T-helper 1 cell (primary cell): ENCODE measurements at places on chromosomes 16 and 17.

DNA sequence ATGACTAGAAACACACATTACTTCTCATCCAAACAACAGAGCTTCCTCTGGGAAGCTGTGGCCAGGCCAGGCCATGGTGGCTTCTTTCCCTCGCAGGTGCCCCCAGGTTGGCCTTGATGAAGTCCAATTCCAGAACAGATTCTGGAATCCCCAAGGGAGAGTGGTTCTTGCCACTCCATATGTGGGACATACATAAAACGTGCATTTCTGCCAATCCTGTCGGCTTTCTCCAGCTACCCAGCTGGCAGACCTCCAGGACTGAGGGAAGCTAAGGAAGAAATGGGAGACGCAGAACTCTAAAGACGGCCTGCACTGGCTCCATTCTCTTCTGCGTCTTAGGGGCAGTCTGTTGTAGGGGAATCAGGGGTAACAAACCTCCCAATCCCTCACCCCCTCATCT lies 219.2 kb upstream of the CDH5 start:
- DNase-seq: no peak

- no peak for DNase-seq
These were observed 126.9 kb downstream of the BRIP1 start for GRCh38 chr17:61736438-61736837.

DNA sequence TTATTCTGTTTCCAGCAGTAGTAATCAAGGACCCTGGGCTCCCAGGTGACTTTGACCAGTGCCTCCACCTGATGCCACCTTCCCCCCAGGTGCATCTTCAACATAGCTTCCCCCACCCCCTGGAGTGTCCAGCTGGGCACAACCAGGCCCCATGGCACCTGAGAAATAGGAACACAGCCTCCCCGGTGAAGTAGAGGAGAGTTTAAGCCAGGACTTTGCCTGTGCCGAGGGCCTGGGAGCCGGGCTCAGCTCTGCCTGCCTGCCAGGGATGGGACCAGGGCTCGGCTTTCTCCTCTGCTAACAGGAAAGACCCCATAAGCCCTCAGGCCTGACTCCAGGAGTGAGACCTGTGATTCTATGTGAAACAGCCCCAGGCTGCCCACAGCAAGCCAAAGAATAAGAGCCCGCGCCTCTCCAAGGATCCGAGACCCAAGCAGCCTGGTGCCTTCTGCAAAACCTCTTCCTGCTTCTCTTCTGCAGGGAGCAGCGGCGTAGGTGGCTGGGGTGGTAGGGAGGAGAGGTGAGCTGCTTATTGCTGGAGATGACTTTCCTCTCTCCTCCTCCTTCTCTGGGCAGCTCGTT lies 16.4 kb upstream of the RBFOX3 start:
- no peak for DNase-seq

DNA sequence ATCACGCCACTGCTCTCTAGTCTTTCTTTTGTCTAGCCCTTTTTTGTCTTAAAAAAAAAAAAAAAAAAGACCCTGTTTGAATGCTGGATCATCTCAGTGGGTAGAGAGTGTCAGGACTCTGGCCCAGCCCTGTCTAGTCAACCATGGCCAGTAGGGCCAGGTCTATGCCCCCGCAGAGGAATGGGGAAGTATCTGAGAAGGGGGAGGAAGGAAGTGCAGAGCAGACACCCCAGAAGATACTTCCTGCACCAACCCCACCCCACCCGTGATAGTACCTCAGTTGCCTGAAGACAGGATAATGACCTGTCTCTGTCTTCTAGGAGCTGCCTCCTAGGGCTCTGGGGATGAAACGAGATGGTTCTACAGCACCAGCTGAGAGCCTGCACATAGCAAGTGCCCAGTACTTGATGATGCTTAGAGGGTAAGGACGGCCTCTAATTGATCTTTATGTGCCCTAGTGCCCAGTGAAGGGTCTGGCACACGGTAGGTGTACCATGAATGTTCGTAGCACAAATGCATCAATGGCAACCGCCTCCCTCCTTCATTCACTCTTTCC lies 55.4 kb downstream of the ABAT start:
- DNase-seq: no peak

DNA sequence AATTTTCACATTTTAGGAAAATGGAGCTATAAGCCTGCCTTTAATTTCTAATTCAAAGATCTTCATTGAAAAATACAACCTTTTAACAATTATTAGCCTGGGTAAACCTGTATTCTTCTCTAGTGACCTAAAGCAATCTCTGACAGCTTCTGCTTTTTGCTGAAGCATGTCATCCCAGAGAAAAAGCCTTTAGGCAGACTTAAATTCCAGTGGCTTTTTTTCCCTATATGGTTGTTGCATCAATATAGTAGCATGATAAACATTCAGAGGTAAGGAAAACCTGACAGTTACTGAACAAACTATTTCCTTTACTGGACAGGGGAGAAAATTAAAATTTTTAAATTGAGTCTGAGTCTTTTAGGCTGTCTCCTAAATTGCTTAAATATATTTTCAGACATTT lies 7.8 kb upstream of the EVI2A start:
- DNase-seq: no peak

DNA sequence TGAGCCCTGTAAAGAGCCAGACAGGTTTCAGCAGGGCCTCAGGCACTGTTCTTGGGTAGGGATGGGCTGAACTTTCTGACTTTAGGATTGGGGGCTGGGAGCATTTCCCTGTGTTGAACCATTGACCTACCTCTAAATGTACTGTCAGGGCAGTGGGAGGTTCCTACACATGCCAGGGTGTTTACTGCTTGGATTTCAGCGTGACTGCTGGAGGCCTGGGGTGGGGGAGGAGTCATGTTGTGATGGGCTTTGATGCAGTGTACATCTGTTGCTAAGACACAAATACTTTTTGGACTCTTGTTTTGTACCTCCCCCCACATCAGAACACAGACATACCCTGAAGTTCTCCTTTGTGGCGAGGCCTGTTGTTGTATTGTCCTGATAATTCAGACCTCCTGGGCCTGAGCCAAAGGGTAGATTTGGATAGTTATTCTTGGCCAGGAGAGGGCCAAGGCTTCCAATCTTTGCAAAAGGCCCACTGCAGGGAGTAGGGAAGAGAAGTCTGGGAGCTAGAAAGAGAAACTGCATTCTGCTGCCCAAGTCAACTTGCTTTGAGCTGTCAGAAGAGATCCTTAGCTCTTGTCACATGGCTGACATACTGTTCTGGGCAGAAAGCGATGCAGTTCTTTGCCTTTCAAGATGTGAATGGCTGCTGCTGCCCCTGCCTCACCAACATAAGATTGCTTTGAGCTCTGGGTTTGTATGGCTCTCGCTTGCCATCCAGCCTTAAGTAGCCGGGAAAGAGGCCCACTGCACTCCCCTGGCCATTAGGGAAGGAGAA lies 3.7 kb downstream of the NFE2L1 start:
- DNase-seq: no peak

GRCh38 chr16:27778171-27778925 lies 228.4 kb downstream of the KATNIP start:
- no peak for DNase-seq

DNA sequence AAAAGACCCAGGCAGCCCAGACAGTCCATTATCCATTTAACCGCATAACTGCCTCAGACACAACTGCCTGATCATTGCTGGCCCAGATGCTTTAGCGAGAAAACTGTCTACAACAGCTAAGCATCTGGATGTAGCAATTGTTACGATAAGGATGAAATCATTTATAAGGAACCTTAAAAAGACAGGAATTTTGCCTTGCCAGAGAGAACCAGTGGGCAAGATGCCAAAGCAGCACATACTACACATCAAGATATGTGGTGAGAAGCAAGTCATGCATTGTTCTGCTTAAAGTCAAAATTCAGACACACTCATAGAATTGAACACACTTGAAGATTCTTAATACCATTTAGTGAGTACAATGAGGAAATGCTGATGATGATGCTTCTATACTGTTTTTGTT lies 1525.3 kb downstream of the CDH8 start:
- no peak for DNase-seq

DNA sequence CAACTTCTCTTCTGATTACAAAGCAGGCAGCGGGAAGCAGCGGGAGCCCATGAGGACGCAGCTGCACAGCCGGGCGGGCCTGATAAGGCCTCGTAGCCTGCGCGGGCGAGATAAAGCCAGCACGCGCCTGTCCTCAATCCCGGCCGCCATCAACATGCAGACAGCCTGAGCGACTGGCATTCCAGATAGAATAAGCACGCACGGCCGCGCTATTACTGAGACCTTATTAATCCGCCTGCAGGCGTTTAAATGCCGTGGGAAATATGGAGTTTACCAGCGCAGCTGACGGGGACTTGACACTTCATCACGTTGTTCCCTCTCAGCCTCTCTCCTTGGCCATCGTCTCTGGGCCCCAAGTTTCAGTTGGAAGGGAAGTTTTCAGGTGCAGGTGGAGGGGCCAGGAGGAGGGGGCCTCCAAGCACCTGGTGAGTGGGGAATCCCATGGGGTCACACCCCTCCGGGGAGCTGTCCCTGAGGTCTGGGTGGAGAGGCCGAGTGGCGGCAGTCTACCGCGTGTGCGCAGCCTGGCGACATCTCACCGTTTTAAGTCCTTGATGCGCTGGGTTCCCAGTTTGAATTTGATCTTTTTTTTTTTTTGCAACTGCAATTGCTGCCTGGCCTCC lies 27.3 kb upstream of the CBFA2T3 start:
- no peak for DNase-seq

DNA sequence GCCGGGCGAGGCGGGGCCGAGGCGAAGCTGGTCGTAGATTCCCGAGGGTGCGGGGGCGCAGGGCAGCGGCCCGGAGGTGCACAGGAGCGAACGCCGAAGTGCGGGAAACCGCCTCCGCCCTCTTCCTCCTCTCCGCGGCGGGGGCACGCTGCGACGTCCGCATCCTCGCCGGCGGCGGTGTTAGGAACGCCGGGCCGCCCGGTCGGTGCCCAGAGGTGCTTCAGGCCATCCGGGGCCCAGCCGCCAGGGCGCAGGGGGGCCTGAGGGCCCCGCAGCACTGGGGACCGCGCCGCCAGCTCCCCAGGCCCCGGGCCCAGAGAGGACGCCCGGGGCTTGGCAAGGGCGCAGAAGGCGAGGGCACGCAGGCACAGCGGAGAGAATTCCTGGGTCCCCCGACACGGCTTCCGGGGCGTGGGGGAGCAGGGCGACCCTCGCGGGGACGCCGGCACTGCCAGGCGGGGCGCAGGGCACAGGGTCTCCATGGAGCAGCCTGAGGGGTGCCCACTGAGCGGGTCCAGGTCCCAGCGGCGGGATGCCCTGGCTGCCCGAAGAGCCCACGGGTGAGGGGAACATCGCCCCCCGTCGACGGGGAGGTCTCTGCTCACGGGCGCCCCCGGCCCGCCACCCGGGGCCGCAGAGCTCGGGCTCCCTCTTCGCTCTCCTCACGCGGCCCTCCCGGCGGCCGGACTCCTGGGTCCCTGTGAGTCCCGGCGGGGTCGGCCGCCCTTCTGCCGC lies 576 bp downstream of the EPOP start:
- peak; percentile 15 for DNase-seq

DNA sequence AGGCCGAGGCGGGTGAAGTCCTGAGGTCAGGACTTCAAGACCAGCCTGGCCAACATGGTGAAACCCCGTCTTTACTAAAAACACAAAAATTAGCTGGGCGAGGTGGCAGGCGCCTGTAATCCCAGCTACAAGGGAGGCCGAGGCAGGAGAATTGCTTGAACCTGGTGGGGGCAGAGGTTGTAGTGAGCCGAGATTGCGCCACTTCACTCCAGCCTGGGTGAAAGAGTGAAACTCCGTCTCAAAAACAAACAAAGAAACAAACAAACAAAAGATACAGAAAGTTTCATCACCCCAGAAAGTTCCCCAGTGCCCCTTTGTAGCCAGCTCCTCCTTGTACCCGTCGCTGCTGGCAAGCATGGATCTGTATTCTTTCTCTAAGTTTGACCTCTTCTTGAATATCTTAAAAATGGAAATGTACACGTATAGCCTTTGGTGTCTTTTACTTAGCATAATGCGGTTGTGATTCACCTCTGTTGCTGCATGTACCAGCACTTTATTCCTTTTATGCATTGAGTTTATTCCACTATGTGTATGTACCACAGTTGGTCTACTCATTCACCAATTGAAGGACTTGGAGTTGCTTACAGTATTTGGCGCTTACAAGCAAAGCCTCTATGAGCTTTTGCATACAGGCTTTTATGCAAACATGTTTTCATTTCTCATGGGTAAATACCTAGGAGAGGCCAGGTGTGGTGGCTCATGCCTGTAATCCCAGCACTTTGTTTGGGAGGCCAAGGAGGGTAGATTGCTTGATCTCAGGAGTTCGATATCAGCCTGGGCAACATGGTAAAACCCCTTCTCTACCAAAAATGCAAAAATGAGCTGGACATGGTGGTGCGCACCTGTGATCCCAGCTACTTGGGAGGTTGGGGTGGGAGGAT lies 87.5 kb upstream of the CLEC18A start:
- DNase-seq: no peak

DNA sequence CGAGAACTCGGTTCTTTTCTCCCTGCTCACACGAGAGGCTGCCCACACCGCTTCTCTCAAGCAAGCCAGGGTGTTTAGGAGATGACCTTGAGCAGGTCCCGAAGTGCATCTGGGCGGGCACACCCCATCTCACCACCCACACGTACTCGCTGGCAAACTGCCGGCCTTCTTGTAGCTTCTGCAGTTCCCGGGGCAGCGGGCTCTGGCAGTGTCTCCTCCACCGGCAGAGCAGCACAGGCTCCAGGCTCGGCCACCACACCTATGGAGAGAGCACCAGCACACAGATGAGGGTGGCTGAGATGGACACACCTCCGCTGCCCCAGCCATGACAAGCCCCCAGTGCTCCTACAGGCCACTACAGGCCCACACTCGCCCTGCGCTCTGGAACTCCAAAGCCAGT lies 23.5 kb downstream of the ZNF276 start:
- no peak for DNase-seq

DNA sequence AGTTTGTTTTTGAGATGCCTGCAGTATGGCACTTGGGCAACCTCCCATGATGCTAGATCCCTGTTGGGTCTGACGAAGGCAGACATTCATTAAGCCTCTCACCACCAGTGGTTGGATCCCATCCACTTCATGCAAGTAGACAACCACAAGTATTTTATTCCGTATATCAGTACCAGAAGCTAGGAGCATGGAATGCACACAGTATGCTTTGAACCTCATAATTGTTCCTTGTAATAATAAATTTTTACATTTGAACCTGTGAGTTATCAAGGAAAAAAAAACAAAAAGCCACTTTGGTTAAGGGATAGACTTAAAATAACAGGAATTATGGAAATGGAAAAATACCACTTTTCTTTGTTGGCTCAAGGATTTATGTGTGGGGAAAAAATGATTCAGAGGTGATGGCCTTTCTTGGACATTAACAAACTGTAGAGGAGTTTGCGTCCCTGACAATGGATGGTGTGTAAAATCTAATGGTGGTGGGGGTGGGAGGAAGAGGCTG lies 107.1 kb upstream of the KCNJ16 start:
- DNase-seq: no peak

DNA sequence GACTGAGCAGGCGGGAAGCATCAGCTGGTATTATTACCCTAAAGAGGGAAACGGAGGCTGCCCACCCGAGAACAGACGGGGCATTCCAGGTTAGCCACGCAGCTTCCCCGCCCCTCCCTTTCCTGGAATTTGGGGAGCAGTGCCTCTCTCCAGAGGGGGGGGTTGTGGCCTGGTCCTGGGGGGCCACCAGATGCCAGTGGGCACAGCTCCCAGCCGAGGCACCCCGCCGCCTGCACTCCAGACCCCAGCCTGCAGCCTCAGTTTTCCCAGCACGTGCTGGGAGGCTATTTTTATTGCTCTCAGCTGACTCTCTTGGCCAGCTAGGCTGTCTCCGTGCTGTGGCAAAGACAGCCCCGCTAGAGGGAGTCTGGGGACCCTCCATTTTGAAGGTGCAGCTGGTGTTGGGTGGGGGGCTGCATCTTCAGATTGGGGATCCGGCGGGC lies 62.7 kb upstream of the GSE1 start:
- DNase-seq: no peak
